Naive thymus-derived CD4-positive, alpha-beta T cell (primary cell): ENCODE measurements at places on chromosomes 13 and 19.

GRCh38 chr13:32474999-32475792, 47.3 kb upstream of the N4BP2L1 start:
- DNase-seq, result no peak

- DNase-seq, result no peak
Observed at GRCh38 chr13:43482026-43482425, 304.7 kb downstream of the ENOX1 start.

DNA sequence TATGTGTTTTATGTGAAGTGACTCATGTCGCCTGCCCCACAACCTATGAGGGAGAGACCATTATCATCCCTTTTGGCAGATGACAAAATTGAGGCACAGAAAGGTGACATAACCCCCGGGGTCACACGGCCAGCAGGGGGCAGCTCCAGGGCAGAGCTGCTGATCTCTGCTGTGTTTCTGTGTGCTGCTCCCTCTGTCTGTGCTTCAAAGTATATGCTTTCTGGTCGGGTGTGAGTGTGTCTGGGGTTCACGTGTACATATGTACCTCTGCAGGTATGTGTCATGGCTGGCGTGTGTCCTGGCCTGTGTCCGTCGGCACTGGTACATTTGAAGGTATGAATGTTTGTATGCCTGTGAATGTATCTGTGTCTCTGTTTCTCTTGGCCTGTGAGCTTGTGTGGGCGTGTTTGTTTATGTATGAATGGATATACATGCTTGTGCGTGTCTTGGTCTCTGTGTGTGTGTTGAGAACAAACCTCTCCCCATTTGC, 7.1 kb downstream of the LIPE start:
- peak; percentile 72 for DNase-seq

GRCh38 chr13:110108348-110109139, 198.4 kb downstream of the COL4A1 start:
- no peak for DNase-seq

DNA sequence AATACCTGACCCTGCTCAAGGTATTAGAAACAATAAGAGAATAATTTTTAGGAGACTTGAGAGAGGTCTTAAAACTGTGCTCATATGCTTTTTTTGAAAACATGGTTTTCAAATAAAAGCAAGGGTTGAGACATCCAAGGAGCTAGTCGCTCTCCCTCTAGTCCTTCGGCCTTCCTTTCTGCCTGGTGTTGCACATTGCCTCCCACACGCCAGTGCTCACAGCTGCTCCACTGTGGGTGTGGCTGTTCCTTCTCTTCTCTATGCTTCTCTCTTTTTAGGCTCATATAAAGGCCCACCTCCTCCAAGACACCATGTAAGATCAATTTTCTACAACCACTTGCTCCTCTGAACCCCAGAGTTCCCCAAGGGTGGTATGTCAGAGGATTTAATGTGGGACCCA, 352.6 kb downstream of the ENOX1 start:
- DNase-seq, result no peak

- DNase-seq, result no peak
Observed at GRCh38 chr19:19120308-19121231, 17.7 kb downstream of the TMEM161A start.

DNA sequence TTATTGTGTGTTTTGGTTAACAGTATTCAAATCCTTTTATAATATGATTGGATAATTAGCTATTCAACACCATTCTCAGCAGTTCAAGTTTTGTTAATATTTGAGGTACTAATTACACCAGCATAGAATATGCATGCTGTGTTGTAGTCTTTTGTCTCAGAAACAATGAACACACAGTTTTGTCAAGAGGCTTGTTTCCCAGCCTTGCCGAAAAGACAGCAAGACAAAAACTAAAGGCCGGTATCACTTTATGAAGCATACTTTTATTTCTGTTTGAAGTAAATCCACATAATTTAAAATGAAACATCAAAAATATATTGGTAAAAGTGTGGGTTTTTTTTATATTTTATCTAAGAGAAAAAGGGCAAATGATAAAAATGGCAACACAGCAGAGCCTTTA, 7.5 kb downstream of the GPR180 start:
- DNase-seq, result no peak

DNA sequence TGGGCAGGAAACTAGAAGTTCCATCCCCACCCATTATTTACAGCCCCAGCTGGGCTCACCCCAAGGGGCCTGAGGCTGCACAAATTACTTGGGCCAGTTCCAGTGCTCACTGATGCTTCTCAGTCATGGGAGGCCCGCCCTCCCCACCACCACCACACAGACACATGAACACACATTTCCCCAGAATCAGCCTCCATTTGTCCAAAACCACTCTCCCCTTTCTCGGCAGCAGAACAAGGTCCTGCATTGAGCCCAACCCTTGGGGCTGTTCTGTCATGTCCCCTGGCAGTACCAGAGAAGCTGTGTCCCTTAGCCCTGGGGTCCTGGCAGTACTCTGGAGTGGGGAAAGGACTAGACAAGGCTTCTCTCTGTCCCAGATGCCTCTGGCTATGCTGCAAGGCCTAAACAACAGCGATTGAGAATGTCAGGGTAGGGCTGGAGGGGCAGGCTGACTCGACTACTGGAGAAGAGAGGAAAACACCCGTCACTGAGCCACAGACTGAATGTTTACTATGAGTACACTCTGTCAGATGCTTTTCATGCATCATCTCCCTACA, 21.8 kb downstream of the SAMD4B start:
- no peak for DNase-seq

DNA sequence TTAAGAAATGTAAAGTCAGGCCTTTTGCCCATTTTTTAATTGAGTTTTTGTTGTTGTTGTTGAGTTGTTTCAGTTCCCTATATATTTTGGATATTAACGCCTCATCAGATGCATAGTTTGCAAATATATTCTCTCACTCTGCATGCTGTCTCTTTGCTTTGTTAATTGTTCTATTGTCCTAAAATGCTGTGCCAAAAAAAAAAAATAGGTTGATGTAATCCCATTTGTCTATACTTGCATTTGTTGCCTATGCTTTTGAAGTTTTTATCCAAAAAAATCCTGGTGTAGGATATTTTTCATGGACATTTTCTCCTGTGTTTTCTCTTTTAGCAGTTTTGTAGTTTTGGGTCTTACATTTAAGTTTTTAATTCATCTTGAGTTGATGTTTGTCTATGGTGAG, 163.3 kb upstream of the STARD13 start:
- DNase-seq, result no peak

GRCh38 chr13:94236872-94237271, 242.6 kb downstream of the DCT start:
- peak; percentile 18 for DNase-seq

DNA sequence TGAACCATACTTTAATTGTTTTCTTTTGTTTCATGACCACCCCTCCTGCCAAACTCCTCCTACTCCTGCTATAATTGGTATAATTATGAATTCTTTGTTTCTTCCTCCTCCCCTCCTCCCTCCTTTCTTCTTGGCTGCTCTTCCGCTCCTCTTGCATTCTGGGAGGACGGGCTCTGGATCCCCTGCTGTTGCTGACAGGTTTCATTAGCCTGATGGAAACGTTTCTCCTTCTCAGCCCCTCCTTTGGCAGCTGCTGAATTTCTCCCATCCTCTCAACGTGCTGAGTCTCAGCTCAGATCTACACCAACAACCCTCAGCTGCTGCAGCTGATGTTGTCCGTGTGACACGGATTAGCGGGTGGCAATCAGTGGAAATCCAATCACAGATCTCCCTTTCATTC, 97.1 kb upstream of the UBAC2 start:
- DNase-seq, result no peak

DNA sequence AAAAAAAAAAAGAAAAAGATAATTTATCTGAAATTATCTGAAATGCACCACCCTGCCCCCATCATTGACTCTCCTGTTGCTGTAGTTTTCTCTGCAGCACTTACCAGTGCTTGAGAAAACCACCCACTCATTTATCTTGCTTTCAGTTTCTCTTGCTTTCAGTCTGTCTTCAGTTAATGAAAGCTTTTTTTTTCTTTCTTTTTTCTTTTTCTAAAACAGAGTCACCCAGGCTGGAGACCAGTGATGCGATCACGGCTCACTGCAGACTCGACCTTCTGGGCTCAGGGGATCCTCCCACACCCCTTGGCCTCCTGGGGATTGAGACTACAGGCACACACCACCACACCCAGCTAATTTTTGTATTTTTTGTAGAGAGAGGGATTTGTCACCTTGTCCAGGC, 4.3 kb upstream of the ACP5 start:
- peak; percentile 64 for DNase-seq

DNA sequence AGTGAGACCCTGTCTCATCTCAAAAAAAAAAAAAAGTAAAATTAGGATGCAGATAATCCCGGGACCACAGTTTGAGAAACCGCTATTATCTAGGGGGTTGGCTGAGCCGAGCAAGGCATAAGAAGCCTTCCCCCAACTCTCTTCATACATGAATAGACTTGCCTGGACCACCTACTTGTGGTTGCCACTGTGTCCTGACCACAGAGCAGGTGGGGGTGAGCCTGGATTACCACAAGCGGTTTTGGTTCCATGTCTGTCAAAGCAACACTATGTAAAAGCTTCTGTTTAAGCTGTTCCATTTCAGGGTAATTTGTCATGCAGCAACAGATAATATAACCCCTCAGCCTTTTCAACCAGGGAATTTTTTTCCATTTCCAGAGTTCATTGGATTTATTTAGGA, 3.3 kb upstream of the NAPA start:
- peak; percentile 14 for DNase-seq

DNA sequence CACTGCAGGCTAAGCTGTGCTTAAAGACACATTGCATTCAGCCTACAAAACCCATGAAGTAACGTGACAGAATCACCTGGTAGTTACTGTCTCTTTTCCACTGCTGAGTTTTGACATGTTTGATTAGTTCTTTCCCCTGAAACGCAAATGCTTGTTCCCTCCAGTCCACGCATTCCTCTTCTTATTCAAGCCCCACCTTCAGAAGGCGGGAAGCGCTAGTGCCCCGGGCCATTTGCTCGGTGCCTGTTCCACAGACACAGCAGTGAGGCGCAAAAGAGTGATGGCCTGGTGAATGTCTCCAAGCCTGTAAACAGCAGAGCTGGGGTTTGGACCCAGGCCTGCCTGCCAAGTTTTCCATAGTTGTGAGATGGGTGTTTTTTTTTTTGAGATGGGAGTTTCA, 10.9 kb downstream of the ACP4 start:
- DNase-seq, result no peak

- DNase-seq, result no peak
Observed at GRCh38 chr19:4208385-4209094, 20.8 kb upstream of the EBI3 start.

GRCh38 chr19:30879225-30879624, 470.0 kb downstream of the TSHZ3 start:
- DNase-seq, result no peak

- DNase-seq, result no peak
Observed at GRCh38 chr13:101868585-101869469, 416.4 kb downstream of the ITGBL1 start.

DNA sequence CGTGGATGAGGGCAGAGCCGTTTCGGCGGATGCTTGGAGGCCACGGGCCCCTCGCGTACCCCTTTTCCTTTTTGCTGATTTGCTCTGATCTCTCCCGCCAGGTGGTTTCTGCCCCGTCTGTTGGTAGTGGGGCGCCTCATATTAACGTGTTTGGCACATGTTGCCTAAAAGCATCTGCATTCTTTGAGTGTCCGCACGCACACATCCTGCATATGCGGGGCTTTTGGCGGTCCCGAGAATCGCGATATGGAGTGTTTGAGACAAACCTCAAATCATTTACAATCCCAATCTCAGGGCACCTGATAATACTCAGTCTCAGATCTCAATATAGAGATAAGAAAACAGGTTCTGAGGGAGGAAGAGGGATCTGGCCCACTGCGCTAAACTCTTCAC, 809 bp downstream of the U2AF2 start:
- DNase-seq, result no peak

- no peak for DNase-seq
Observed at GRCh38 chr19:6738787-6739389, 592 bp upstream of the TRIP10 start.
